Vagina (tissue), 2 donors: ENCODE measurements at places on chromosomes 1 and 21.

DNA sequence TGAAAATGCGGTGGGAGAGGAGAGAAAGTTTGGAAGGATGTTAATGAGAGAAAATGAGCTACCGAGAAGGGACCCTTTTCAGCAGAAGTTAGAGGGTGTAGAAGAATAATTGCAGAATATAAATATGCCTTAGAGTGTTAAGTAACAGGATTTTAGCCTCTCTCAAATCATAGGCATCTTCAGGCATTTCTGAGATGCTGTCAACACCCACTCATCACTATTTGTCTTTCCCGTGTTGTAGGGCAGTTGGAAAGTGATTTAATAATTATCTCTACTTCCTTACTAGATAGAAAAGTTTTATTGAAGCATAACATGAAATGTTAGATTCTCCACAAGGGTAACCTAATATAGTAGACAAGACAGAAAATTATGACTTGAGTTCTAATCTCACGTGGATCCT is 96.4 kb upstream of the RGS4 start:
- H3K4me3 ChIP-seq = no peak overlapping the region
- no peaks in the 10 kb centered on the region for H3K4me1 ChIP-seq
- H3K36me3 ChIP-seq = no peaks in the 10 kb centered on the region

DNA sequence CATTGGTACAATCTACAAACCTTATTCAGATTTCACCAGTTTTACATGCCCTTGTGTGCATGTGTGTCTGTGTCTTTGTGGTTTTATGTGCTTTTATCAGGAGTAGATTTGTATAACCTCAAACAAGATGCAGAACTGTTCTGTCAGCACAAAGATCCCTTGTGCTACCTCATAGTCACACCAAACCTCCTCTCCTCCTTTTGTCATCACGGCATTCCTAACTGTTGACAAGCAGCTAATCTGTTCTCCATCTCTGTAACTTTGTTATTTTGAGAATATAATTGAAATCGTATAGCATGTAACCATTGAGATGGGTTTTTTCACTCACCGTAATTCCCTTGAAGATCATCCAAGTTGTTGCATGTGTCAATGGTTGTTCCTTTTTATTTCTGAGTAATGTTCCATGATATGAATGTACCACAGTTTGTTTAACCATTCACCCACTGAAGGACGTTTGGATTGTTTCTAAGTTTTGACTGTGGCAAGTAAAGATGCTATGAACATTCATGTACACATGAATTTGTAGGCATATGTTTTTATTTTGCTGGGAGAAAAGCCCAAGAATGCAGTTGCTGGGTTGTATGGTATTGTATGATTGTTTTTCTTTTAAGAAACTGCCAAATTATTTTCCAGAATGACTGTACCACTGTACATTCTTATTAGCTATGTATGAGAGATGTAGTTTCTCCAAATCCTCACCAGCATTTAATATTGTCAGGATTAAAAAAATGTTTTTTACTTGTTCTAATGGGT is 78.1 kb upstream of the B3GALT2 start:
- no peak overlapping the region for H3K4me3 ChIP-seq
- H3K27ac ChIP-seq = no peak overlapping the region
- no peaks in the 10 kb centered on the region for H3K36me3 ChIP-seq
- no peak for DNase-seq

DNA sequence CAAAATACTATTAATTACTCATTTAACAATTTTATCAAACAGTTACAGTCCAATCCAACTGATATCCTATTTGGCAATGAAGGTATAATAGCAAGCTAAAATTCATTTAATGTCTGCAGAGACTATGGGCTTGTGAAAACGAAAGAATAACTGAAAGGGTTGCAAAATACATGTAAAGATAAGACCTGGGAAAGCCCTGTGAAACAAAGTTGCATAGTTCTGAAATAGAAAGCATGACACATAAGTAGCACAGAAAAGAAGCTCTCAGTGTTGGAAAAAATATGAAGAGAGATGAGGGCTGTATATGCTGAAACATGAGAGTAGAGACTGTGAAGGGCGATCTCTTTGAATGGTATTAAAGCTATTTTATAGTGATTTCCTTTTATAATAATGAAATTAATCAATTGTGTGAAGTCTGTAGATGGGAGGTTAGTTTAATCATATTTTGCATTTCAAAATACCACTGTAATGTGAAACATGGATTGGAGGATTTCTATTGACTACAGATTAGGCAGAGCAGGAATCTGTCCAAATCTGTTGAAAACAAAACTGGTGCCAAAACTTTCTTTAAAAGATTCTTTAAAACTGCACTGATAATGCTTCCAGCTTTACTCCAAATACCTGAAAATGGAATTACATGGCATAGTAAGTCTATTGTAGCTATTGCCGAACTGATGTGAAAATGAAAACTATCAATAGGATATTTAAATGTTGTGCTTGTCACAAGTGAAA is 1518.9 kb upstream of the B3GALT2 start:
- H3K36me3 ChIP-seq = no peaks in the 10 kb centered on the region
- H3K4me1 ChIP-seq = no peaks in the 10 kb centered on the region
- no peak overlapping the region for H3K27ac ChIP-seq
- no peaks in the 10 kb centered on the region for H3K27me3 ChIP-seq

GRCh38 chr1:147493349-147493748 is 48.0 kb upstream of the BCL9 start:
- no peaks in the 10 kb centered on the region for H3K36me3 ChIP-seq
- H3K27me3 ChIP-seq = no peaks in the 10 kb centered on the region
- H3K27ac ChIP-seq = no peak overlapping the region
- H3K4me3 ChIP-seq = no peak overlapping the region
- H3K4me1 ChIP-seq = peaks cover 6% of the 10 kb centered on the region

- no peaks in the 10 kb centered on the region for H3K27me3 ChIP-seq
- H3K27ac ChIP-seq = no peak overlapping the region
- DNase-seq = no peak
- no peaks in the 10 kb centered on the region for H3K4me1 ChIP-seq
- H3K36me3 ChIP-seq = no peaks in the 10 kb centered on the region
Observed at GRCh38 chr1:87497380-87498203, 168.9 kb downstream of the LMO4 start.
